Activated CD8-positive, alpha-beta memory T cell treated with anti-CD3 and anti-CD28 coated beads, Interleukin-2, amount 10 ng/mL, durations not matched to agents 7 days and 5 days (primary cell): ENCODE measurements at places on chromosomes 4 and X. TPM values are rescaled to one million over a fixed set of nuclear protein-coding genes. Genes with fewer than 3 reads are reported as not detected.

DNA sequence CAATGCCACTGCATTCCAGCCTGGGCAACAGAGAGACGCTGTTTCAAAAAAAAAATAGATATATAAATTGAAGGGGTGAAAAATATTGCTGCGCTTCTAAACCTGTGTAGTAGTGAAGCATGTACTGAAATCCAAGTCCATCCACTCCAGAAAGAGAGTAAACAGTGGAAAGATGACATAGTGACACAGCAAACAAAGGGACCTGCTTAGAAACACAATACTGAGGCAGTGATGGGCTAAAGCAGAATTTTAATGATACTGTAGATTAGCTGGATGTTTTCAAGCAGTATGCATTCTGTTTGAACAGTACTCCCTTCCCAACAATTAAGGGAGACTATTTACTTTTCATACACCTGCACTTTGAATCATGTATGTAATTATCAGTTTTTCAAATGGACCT is 42.5 kb downstream of the TFDP3 start:
- no peaks in the 10 kb centered on the region for H3K36me3 ChIP-seq
- no peaks in the 10 kb centered on the region for H3K4me1 ChIP-seq
- H3K27me3 ChIP-seq: no peaks in the 10 kb centered on the region
- H3K27ac ChIP-seq: no peak overlapping the region
- no peak overlapping the region for H3K4me3 ChIP-seq
- DNase-seq: no peak

- H3K27me3 ChIP-seq: peaks cover 7% of the 10 kb centered on the region
- H3K36me3 ChIP-seq: no peaks in the 10 kb centered on the region
- peaks cover 15% of the 10 kb centered on the region for H3K4me1 ChIP-seq
- no peak overlapping the region for H3K27ac ChIP-seq
- no peak for DNase-seq
Measured at GRCh38 chr4:17664755-17665154, 50.3 kb downstream of the MED28 start.

Gene CXCL1
- not detected for total RNA-seq

- H3K27ac ChIP-seq: no peak overlapping the region
- no peaks in the 10 kb centered on the region for H3K36me3 ChIP-seq
- H3K4me3 ChIP-seq: no peak overlapping the region
- no peaks in the 10 kb centered on the region for H3K27me3 ChIP-seq
- H3K4me1 ChIP-seq: no peaks in the 10 kb centered on the region
Measured at GRCh38 chrX:11474576-11474975, 181.4 kb downstream of the AMELX start.

Gene SHISA3
- 0.35 TPM for total RNA-seq

- peaks cover 44% of the 10 kb centered on the region for H3K4me1 ChIP-seq
- H3K36me3 ChIP-seq: peaks cover 21% of the 10 kb centered on the region
- H3K27ac ChIP-seq: peak overlapping the region; percentile 91
- H3K4me3 ChIP-seq: peak overlapping the region; percentile 83
Measured at GRCh38 chrX:70454441-70455365, 10.1 kb downstream of the DLG3 start.

Gene SPANXN3
- not detected for total RNA-seq

Gene HS3ST1
- total RNA-seq: not detected

GRCh38 chr4:87089368-87089767 is 131.1 kb downstream of the KLHL8 start:
- H3K36me3 ChIP-seq: peaks cover 11% of the 10 kb centered on the region
- H3K27ac ChIP-seq: no peak overlapping the region
- no peak overlapping the region for H3K4me3 ChIP-seq

DNA sequence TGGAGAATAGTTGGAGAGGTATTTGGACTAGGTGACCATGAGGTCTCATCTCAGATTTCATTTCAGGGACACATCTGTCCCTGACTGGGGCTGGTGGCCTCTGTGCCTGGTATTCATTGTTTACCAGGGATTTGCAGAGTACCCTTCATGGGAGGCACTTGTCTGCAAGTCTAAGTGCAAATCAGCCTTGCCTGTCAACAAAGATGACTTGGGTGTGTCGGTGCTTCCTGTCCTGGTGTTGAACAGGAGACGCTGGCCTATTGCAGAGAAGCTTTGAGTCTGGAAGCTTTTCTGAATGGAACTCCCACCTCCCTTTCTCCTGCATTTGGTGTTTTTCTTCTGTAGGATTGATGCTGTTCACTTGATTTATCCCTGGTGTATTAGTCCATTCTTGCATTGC is 104.1 kb downstream of the TNIP2 start:
- H3K27ac ChIP-seq: no peak overlapping the region
- H3K36me3 ChIP-seq: peaks cover 40% of the 10 kb centered on the region
- no peak for DNase-seq
